Central memory CD4-positive, alpha-beta T cell (primary cell): ENCODE measurements at places on chromosomes 11 and 22.

DNA sequence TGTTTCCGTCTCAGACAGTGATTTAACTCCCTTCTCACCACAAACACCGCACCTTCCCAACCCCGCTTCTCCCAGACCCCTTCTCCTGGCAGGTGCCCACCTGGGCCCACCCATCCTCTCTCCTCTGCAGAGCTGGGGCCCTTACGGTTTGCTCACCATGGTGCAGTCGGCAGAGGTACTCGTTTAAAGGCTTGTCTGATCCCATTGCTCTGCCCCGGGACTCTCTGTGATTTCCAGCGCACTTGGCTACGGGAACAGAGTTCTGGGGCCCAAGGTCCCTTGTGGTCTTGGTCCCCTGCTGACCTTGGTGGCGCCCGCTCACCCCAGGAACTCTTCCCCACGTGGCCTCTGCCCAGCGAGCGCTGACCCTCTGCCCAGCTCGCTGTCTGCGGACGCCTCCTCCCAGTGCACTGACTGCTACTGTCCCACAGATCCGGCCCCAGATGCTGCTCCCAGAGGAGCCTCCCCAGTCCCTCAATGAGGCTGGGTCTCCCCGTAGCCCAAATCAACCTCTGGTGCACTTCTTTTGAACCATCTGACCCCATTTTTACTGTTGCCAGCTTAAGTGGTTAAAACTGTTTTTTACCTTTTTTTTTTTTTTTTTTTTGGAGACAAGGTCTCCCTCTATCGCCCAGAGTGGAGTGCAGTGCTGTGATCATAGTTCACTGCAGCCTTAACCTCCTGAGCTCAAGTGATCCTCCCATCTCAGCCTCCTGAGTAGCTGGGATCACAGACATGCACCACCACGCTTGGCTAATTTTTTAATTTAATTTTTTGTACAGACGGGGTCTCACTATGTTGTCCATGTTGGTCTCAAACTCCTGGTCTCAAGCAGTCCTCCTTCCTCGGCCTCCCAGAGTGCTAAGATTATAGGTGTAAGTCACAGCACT lies 21.3 kb upstream of the CTSD start:
- DNase-seq, result no peak

- DNase-seq, result no peak
Observed at GRCh38 chr11:78216021-78216420, 27.3 kb downstream of the USP35 start.

GRCh38 chr11:102279641-102280170 lies 37.6 kb upstream of the BIRC3 start:
- no peak for DNase-seq

DNA sequence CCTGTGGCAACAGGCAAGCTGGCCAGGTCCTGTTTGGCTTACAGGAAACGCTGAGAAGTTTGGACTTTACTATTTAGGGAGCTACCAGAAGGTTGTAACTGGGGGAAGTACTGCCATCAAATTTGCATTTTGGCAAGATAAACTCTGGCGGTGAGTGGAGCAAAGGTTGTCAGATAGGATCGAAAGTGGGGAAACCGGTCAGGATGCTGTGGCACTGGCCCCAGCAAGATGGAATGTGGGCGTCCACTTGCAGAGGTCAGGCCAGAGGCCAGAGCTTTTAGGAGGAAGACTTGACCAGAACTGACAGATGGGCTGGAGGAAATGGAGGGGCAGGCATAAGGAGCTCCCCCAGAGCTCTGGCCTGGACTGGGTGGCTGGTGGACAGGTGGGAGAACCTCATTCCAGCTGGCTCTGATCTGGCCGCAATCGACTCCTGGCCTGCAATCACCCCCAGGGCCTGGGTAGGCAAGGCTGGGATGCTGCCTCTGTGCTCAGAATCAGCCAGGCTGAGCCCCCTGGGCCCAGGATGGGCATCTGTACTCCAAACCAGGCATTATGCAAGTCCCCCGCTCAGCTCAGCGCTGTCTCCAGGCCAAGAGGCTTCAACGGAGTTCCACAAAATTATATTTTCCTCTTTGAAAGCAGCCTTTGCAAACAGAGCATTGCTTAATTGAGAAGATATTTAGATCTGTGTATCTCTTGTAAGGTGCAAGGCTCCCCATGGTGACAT lies 178.3 kb upstream of the NECTIN1 start:
- no peak for DNase-seq

DNA sequence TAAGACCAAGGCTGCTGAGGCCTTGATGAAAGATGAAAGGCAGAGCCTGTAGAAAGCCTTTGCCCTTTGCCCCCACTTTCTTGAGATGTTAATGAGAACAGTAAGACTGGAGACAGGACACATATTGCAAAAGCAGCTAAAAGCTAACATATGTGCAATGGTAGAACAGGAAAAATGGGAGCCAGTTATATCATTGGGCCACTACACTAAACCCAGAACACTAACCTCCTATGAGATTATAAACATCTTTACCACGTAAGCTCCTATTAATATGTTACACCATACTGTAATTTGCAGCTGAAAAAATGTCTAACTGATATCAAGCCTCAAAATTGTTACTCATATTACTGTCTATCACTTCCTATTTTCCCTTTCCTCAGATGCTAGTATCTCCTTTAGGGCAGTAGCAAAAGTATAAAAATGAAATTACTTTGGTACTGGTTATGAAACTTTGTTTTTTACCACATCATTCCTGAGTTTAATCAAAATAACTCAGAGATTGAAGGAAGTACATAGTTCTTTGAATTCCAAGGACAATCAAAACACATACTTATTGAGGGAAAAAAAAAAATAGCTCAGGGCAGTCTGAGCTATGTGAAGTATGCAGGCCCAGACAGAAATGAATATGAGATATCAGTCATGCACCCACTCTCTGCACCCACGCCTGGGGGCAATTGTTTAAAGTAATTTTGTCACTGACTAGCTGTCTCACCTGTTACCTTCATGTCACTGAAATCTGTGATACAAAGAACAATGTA lies 9.1 kb downstream of the HPS5 start:
- DNase-seq, result no peak

- DNase-seq, result no peak
Observed at GRCh38 chr11:70496591-70497535, 98.5 kb downstream of the CTTN start.

DNA sequence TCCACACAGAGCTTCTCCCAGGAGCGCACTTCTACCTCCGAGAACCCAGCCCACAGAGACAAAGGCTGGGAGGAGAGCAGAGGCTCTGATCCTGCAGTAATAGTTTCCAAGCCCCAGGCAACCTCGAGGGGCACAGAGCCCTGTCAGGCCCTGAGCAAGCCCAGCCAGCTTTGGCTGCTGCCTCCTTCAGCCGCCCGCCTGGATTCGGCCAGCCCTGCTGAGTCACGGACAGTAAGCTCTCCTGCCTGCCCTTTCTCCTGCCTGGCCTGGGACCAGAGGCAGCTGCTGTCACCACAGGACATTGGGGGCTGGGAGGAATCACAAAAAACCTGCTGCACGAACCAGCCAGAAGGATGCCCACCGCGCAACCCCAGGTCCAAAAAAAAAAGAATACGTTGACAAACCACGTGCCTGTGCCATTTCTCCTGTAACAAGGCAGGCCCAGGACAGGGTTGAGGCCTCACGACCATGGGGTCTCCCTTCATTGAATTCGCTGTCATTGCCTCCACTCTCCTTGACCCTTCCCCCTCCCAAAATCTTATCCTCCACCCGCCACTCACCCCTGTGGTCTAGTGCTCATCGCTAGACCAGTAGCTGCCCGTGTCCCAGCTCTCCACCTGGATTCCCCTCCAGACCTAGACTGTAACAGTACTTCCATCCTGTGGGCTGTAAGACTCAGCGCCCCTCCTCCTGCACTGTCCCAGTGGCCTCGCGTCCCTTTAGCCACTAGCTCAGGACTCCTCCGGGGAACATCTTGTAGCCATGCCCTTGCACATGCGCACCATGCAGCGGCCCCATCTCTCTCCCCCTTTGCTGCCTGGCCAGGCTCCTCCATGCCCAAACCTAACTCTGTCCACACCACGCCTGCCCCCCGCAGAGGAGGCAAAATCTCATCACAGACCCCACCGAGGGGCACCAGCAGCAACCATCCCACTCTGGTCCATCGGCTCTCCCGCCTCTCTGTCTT lies 7.4 kb upstream of the SLC22A12 start:
- no peak for DNase-seq

GRCh38 chr11:34331736-34332135 lies 26.1 kb downstream of the ABTB2 start:
- no peak for DNase-seq
